Lower lobe of right lung (tissue), 2 donors: ENCODE measurements at places on chromosomes 13 and 19. TPM values are rescaled to one million over a fixed set of nuclear protein-coding genes. Genes with fewer than 3 reads are reported as not detected.

The RYR1 gene
- 9.2 TPM for total RNA-seq

DNA sequence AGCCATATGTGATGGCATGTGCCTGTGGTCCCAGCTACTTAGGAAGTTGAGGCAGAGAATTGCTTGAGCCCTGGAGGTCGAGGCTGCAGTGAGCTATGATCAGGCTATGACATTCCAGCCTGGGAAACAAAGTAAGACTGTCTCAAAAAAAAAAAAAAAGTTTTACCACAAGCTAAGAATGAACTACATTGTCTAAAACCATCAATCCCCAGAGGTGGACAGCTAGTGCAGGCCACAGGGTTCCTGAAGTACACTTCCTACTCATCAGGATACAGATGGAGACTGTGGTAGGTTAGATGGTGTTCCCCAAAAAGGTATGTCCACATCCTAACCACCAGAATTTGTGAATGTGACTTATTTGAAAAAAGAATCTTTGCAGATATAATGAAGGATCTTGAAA is 63.5 kb upstream of the DOCK9 start:
- H3K27ac ChIP-seq, result no peak overlapping the region
- H3K27me3 ChIP-seq, result peaks cover 7% of the 10 kb centered on the region
- no peaks in the 10 kb centered on the region for H3K36me3 ChIP-seq
- peaks cover 36% of the 10 kb centered on the region for H3K4me1 ChIP-seq
- DNase-seq, result no peak
- H3K4me3 ChIP-seq, result no peak overlapping the region

- H3K36me3 ChIP-seq, result no peaks in the 10 kb centered on the region
- no peaks in the 10 kb centered on the region for H3K27me3 ChIP-seq
- no peak for DNase-seq
- no peak overlapping the region for H3K4me3 ChIP-seq
Observed at GRCh38 chr13:42392716-42393572, 121.0 kb downstream of the AKAP11 start.

DNA sequence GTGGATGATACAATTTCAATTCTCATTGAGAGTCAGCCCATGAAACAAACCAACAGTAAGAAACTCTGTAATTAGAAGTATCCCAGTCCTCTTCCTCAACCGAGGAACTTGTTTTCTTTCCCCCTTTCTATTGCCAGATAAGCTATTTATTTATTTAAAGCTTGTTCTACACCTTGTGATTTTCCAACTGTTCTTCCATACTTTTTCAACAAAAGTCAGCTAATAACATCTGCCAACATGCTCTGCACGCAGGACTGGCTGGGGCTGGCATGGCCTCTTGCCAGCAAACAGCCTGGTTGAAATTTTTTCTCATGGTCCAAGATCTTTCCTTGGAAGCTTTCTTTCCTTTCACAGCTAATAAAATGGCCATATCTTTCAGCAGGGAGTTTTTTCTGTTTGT is 2.9 kb upstream of the IRS2 start:
- DNase-seq, result no peak
- H3K36me3 ChIP-seq, result peaks cover 2% of the 10 kb centered on the region
- H3K27me3 ChIP-seq, result peaks cover 6% of the 10 kb centered on the region
- no peak overlapping the region for H3K4me3 ChIP-seq
- H3K4me1 ChIP-seq, result peaks cover 26% of the 10 kb centered on the region
- no peak overlapping the region for H3K27ac ChIP-seq

DNA sequence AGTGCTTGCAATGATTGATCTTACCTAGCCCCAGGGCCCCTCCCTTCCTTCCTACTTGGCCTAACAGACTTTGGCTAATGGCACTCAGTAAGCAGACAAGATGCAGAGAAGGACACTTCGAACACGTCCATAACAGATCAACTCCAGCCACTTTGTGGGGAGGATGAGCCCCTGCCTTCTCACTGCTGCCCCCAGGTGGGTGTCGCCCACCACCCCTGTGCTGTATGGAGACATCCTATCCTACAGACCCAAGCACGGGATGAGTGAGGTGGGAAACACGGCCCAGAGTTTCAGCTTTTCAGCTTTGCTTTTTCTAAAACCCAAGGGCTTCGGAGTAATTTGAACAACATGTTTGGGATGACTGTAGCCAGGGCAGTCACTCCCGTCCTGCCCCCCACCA is 5.5 kb downstream of the SLC7A1 start:
- H3K27ac ChIP-seq, result no peak overlapping the region
- DNase-seq, result no peak
- peaks cover 5% of the 10 kb centered on the region for H3K4me1 ChIP-seq
- no peaks in the 10 kb centered on the region for H3K27me3 ChIP-seq

DNA sequence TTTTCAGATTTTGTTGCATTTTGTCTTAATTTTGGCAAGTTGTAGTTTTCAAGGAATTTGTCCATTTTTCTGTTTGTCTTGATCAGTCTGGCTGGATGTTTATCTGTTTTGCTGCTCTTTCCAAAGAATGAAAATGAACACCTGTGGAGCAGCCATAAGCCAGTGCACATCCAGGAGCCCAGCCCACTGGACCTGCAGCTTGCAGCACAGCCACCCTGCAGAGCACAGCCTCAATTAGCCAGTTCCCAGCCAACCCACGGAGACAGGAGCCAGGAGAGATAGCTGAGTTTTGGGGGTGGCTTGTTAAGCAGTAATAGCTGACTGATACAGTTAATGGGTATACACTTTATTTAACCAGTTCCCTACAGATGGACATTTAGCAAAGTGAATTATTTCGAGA is 38.0 kb upstream of the URI1 start:
- no peak overlapping the region for H3K27ac ChIP-seq
- peaks cover 7% of the 10 kb centered on the region for H3K27me3 ChIP-seq
- DNase-seq, result no peak

DNA sequence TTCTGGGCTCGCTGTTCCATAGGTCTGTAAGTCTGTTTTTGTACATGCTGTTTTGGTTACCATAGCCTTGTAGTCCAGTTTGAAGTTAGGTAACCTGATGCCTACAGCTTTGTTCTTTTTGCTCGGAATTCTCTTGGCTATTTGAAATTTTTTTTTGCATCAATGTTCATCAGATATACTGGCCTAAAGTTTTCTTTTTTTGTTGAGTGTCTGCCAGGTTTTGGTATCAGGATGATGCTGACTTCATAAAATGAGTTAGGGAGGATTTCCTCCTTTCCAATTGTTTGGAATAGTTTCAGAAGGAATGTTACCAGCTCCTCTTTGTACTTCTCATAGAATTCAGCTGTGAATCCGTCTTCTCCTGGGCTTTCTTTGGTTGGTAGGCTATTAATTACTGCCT is 397.8 kb upstream of the HTR2A start:
- H3K36me3 ChIP-seq, result no peaks in the 10 kb centered on the region
- H3K27me3 ChIP-seq, result no peaks in the 10 kb centered on the region

GRCh38 chr13:95349267-95349666 is 48.0 kb upstream of the ABCC4 start:
- no peaks in the 10 kb centered on the region for H3K36me3 ChIP-seq
- DNase-seq, result no peak
- no peaks in the 10 kb centered on the region for H3K27me3 ChIP-seq
- no peak overlapping the region for H3K27ac ChIP-seq
- H3K4me3 ChIP-seq, result no peak overlapping the region
